ENCODE measurements at places on chromosomes 11 and 22. TPM values are rescaled to one million over a fixed set of nuclear protein-coding genes. Genes with fewer than 3 reads are reported as not detected.

DNA sequence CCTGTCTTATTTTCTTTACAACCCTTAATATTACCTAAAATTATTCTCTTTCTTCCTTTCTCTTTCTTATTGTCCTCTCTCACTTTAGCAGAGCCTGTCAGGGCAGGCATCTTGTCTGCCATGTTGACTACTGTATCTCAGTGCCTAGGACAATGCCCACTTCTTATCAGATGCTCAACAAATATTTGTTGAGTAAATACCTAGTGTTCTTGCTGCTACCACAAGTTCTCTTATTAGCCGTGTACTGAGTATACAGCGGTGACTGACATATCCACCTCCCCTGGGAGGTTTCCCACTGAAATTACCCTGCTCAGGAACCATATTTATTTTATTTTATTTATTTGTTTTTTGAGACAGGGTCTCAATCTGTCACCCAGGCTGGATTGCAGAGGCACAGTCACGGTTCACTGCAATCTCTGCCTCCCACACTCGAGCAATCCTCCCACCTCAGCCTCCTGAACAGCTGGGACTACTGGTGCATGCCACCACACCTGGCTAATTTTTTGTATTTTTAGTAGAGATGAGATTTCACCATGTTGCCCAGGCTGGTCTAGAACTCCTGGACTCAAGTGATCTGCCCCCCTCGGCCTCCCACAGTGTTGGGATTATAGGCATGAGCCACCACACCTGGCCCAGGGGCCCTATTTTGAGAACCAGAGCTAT is 6.7 kb downstream of the HPX start:
- no peak for DNase-seq

DNA sequence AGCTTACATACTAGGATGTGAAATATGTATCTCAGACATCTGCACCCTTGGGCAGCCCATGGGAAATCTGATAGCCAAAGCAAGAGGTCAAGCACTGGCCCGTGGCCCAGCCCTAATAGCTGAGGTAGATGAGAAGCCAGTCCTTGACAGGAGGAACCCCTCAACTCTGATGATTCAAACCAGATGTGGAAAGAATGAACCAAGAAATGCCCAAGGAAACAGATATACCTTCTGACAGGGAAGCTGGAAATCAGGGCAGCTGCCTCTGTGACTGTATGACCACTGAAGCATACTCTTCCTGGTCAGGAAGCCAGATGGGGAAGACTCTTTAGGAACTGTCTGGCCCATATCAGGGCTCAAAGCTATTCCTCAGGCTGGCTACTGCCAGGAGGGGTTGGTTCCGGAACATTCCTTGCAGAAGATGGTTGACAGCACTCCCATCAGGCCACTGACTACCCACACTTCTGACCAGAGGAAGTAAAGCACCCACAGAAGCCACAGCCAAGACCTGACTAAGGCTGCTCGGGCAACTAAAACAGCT is 124.2 kb downstream of the SWAP70 start:
- peak; percentile 89 for DNase-seq

GRCh38 chr22:23696326-23696851 is 5.6 kb downstream of the RGL4 start:
- DNase-seq, result no peak

DNA sequence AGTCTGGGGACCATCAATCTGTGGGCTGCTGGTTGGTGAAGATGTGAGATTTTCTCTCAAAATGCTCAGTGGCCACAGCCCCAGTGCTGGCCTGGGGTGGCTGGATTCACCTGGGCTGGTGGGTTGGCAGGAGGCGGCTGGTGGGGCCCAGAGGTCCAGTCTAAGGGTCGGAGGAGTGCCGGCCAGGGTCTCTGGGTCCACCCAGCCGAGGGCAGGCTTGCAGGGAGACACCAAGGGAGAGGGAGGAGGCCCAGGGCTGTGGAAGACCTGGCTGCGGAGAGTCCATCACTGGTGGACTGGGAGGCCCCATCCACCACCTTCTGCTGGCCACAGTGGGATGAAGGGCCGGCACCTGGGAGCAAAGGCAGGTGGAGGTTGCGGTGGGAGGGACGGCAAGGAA is 582 bp upstream of the SHANK3 start:
- DNase-seq, result no peak

IGSF9B gene
- 2.0 TPM for total RNA-seq
